ENCODE measurements at places on chromosomes 2 and 18.

GRCh38 chr2:87403893-87404175, 344.1 kb upstream of the PLGLB2 start:
- DNase-seq = no peak

GRCh38 chr2:123500988-123501387, 524.1 kb upstream of the CNTNAP5 start:
- DNase-seq = no peak

- no peak for DNase-seq
Measured at GRCh38 chr2:66805016-66805865, 370.3 kb downstream of the MEIS1 start.

- no peak for DNase-seq
Measured at GRCh38 chr2:25491003-25491696, 149.4 kb upstream of the DNMT3A start.

GRCh38 chr2:65779021-65779420, 346.6 kb upstream of the SPRED2 start:
- DNase-seq = no peak

DNA sequence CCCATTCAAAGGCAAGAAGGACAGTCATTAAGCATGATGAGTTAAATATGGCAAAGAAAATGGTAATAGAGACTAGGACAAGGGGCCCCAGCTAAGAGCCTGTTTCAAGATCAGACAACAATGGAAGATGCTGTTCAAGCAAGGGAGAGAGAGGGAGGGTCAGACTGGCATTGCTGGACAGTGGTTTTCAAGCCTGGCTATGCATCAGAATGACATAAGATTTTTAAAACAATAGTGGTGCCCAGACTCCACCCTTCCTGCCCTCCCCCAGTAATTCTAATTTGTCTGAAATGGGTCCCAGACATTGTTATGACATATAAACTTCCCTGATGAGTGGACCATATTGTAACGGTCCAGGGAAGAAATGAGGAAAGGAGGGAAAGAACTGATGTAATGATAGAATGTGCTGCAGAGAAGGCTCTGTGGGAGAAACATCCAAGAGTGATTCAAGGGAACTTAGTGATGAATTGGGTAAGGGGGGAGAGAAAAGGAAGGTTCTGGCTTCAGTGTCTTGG, 112.9 kb upstream of the TRIB2 start:
- no peak for DNase-seq

GRCh38 chr2:120269076-120269744, 16.6 kb downstream of the RALB start:
- no peak for DNase-seq

DNA sequence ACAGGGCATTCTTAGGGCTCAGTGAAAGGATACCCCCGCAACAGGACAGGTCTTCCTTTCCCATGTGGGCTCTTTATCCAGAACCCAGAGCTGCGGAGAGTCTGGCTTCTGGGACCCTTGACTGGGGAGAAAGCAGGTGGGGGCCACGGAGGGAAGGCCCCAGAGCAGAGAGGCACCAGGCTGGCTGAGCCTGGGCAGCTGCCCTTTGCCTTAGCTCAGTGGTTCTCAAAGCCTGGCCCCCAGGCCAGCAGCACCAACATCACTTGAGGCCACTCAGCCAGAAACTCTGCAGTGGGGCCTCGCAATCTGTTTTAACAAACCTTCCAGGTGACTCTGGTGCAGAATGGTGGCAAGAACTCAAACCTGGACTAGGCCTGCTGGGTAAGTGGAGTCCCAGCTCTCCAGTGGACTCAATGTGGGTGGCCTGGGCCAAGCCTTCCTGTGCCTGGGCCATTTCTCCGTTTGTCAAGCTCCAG, 1.6 kb upstream of the TMEM37 start:
- DNase-seq = no peak

DNA sequence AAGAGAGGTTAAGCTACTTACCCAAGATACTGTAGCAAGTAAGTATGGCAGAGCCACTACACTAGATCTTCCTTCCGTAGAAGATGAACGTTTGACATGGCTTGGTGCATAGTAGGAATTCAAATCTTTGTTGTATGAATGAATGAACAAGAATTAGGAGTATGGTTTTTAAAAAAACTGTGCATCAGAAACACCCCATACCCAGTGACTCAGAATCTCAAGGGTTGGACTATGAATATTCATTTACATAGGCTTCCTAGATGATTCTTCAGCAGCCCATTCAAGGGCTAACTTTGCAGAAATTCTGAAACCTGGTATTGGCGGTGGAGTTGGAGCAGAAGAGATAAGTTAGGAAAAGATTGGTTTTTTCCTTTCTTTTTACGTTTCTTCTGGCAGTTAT, 5.4 kb downstream of the ACTR3 start:
- no peak for DNase-seq

GRCh38 chr2:109209412-109209811, 80.4 kb downstream of the SH3RF3 start:
- peak; percentile 34 for DNase-seq

DNA sequence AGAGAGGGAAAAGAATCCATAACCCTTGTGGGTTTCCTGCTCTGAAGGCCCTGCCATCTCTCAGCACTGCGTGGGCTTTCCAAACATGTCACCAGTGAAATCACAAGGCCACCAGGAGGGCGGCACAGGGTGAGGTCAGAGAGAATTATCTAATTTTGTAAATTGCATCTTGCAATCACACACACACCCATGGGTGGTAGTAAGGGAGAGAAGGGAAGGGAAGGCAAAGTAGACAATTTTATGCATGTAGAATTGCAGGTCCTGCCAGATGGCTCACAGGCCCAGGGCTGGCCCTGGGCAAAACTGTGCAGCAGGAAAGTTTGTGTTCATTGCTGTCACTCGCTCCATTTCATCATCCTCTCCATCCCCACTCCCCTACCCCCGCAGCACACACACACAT, 21.0 kb upstream of the ZBTB7C start:
- no peak for DNase-seq

All from GM04503 (cell line).